ENCODE measurements at places on chromosomes 1 and 21. TPM values are rescaled to one million over a fixed set of nuclear protein-coding genes. Genes with fewer than 3 reads are reported as not detected.

The CA14 gene
- 0.09 TPM for polyA plus RNA-seq

The TOR1AIP2 gene
- polyA plus RNA-seq, result 48.4 TPM

The CFHR1 gene
- polyA plus RNA-seq, result 0.07 TPM

The SLC44A3 gene
- 3.2 TPM for polyA plus RNA-seq

The MROH9 gene
- not detected for polyA plus RNA-seq

- no peak for DNase-seq
Observed at GRCh38 chr1:102897557-102897956, 210.8 kb downstream of the COL11A1 start.

DNA sequence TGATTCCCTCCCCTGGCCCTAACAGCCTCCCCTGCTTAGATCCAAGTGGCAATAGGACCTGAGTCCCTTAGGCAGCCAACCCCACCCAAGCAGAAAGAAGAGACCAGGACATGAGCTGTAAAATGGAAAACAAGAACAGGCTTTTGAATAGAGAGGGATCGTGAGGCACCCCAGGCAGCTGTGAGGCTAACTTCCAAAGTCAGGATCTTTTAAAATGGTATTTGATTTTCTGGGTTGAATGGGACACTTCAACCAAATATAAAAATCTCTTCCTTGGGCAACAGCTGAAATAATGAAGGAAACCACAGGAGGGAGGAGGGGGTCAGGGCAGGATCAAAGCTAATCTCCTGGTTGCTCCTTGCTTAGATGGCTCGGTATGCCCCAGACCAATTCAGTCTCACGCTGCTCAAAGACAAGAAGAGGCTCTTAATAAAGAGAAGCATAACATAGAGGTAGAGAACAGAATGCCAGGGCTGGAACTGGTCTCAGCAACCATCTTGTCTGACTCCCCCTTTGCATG, 28.6 kb upstream of the AVPR1B start:
- no peak for DNase-seq

GRCh38 chr21:17730782-17731181, 88.4 kb downstream of the C21orf91 start:
- no peak for DNase-seq

DNA sequence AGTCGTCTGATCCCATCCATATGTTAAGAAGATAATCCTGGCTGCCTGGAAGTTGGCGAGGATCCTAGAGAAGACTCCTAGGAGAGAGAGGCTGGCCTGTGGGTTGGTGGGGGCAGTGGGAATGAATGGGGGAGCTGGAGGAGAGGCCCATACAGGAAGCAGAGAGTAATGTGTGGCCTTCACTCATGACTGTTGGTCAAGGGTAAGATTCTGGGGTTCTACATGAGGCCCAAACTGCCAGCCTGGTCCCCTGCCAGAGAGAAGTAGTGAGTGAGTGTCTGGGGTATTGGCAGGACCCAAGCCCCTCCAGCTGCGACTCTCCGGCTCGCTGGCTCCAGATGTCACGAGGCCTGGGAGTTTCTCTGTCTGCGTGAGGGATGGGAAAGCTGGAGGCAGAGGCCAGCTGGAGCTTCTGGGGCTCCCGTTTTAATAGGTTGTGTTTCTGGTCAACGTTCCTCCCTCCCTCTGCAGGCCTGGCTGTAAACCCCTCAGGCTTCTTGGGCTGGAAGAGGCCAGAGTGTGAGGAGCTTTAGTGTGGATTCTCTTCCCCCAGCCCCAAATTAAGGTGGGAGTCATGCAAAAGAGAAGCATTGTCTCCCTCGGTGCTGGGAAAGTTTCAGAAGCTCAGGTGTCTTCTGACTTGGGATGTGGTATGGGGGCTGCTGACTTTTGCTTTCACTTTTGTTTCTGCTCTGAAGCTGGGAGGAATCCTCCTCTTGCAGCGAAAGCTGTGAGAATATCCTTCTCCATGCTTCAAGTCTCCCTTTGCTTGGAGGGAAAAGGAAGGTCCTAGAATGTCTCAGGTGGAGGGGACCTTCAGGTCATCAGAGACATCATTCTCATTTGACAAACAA, 2.6 kb downstream of the TMEM51 start:
- DNase-seq, result no peak

DNA sequence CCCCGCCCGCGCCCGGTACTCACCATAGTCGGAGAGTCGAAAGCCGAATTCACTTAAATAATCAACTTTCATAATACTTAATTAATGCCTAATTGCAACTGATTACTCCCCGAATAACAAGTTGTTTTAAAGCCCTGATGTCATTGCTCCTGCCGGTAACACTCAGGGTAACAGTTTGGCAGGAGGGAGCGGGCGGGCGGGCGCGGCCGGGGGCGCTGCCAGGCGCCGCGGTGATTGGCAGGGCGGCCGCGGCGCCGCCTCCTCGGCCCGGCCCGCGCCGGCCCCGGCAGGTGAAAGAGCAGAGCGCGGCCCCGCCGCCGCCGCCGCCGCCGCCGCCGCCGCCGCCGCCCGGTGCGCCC, 102.2 kb downstream of the CASZ1 start:
- DNase-seq, result no peak

DNA sequence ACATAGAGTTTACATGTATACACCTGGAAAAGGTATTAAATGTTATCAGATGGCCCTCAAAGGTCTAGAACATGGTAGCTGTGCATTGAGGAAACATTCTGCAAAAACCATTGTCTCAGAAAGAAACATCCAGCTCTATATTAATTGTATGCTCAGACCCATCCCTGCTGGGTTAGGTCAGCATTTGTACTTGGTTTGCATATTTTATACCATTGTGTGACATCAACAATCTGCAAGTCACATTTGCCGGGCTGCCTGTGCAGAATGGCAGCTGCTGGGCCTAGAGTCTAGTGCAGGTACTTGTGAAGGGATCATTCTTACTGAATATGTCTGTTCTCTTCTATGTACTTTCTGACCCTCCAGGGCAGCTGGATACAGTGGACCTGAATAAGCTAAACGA, 43.9 kb upstream of the LAMC2 start:
- no peak for DNase-seq

DNA sequence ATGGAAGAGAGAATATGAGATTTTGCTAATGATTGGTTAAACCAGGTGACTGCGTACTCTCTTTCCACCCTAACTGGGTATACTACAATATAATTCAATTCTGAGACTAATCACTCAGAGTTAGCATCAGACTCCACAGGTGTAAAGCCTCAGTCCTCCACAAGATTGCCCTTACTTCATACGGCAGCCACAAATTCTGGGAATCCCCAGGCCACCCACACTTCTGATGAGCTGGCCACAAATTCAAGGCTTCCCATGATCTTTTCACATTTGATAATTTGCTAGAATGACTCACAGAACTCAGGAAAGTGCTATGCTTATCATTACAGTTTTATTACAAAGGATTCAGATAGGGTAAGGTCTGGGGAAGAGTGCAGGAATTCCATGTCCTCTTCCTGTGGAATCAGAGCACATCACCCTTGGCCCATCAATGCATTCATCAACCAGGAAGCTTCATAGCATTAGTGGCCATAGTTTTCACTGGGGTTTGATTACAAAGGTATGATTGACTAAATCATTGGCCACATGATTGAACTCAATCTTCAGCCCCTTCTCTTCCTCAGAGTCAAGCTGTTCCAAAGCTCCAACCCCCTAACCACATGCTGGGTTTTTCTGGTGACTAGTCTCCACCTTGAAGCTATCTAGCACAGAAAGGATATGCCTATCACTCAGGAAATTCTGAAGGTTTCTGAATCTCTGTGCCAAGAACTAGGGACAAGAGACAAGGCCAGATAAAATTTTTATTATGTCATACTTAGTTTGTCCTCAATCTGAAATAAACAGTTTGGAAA, 131.7 kb downstream of the HHIPL2 start:
- no peak for DNase-seq

Measured in AG04450 (cell line).